ENCODE measurements at places on chromosomes 11 and 22. TPM values are rescaled to one million over a fixed set of nuclear protein-coding genes. Genes with fewer than 3 reads are reported as not detected.

RFPL3 gene
- 0.38 TPM for polyA plus RNA-seq

DNA sequence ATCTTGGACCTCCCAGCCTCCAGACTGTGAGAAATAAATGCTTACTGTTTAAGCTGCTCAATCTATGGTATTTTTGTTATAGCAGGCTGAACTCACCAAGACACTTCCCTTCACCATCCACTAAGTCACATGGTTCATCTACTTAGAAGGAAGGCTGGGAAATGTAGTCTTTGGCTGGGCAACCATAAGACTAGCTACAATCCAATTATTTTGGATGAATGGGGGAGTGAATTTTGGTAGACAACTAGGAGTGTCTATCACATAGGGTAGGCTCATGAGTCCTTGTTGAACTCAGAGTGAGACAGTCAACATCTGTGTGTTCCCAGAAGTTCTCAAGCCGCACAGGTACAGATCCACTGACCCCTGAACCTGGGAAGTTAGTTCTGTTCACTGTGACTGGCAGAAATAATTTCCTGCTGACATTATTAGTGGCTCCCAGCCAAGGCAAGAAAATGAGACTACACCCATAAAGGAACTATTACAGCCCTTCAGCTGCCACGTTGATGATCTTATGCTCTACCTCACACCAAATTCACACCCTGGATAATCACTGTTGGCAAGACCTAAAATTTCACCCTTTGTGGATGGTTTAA, 3.1 kb upstream of the SLC35C1 start:
- DNase-seq: no peak
- no peaks in the 10 kb centered on the region for H3K36me3 ChIP-seq
- no peak overlapping the region for H3K27ac ChIP-seq
- peaks cover 24% of the 10 kb centered on the region for H3K4me1 ChIP-seq
- H3K4me3 ChIP-seq: no peak overlapping the region

GRCh38 chr11:65434667-65435410, 12.2 kb downstream of the NEAT1 start:
- H3K4me1 ChIP-seq: peaks cover 4% of the 10 kb centered on the region
- no peaks in the 10 kb centered on the region for H3K27me3 ChIP-seq
- no peak for DNase-seq

DNA sequence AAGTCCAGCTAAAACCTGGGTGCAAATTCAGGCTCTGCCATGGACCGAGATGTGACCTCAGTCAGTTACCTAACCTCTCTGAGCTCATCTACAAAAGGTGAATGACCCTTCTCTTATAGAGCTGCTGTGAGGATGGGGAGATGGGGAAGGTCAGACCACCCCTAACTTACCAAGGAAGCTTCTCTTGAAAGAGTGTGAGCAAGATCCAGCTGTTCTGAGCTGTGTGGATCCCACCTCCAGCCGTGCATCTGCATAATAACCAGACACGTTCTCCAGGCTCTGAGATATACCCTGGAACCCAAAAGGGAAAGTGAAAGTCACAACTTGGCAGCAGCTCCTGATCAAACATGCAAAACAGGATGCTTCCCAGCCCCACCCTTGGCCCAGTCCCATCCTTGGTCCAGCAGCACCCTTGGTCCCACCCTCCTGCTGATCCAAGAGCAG, at the start of gene APOL3:
Gene APOL3 (minus strand): TSS at position 257 of the 444 bp plus-strand sequence. CDS start 11,700 bp downstream, outside the sequence.
- H3K4me3 ChIP-seq: no peak within 1 kb of the TSS
- DNase-seq: peak; percentile 34
- H3K4me1 ChIP-seq: peaks cover 20% of the 10 kb centered on the region

DNA sequence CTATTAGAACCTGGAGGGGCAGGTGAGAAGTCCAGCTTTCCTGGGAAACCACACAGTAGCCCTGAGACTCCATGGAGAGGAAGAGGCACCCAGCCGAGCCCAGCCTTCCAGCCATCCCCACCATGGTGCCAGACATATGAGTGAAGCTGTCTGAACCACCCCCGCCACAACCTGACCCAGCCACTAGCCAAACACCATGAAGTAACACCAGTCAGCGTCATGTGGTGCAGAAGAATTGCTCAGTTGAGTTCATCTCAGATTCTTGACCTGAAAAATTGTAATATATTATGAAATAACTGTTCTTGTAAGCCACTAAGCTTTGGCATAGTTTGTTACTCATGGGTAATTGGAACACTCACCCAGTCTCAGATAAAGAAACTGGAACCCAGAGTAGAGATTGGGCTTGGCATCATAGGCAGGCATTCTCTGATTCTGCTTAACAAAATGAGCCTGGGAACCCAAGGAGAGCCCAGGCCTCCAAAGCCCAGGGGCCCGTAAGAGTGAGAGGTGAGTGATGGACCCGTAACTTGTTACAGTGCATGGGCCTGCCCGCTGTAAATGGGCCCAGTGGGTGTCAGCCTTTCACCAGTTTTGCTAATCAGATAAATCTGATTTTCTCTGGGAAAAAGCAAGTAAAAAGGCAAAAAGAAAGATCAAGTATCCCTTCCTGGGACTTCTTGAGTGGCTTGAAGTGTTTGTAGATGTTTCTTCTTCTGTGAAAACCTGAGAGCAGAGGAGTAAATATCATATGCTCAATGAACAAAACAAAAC, 305.5 kb downstream of the DDX10 start:
- H3K36me3 ChIP-seq: no peaks in the 10 kb centered on the region
- H3K4me1 ChIP-seq: peaks cover 5% of the 10 kb centered on the region
- no peaks in the 10 kb centered on the region for H3K27me3 ChIP-seq
- no peak overlapping the region for H3K4me3 ChIP-seq
- DNase-seq: no peak

P2RY6 gene
- 1.4 TPM for polyA plus RNA-seq

- H3K4me3 ChIP-seq: no peak overlapping the region
- H3K27me3 ChIP-seq: peaks cover 12% of the 10 kb centered on the region
- no peak for DNase-seq
- H3K4me1 ChIP-seq: peaks cover 31% of the 10 kb centered on the region
These were observed 8.5 kb upstream of the NECTIN1 start for GRCh38 chr11:119737366-119738058.

DNA sequence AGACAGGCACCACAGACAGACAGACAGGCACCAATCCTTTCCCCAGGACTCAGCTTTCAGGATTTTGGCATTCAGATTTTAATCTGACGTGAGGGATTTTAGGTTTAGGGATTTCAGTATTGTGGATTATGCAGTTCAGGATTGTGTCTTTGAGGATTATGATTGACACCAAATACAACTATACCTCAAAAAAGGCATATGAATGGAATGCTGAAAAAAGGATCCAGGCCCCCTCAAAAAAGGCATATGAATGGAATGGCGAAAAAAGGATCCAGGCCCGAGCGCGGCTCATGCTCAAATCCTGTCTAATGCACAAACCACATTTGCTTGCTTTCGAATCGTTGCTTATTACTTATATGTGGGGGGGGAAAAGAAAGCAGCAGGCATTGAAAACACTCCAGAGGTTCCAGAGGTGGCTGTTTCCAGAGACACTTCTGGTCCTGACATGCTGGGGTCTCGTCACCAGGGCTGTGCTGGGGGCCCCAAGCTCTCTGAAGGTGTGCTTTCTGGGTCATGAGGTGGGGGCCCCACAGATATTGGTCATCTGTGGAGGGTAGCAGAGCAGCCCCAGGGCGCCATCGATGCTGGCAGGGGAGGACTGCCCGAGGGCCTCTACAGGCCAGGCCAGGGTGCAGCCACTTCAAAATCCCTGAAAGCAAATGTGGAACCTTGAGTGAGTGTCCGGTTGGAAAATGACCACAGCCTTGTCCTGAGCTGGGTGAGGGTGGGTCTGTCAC, 16.8 kb upstream of the OSBPL5 start:
- no peaks in the 10 kb centered on the region for H3K36me3 ChIP-seq
- no peaks in the 10 kb centered on the region for H3K4me1 ChIP-seq
- H3K4me3 ChIP-seq: no peak overlapping the region
- no peak for DNase-seq
- H3K27ac ChIP-seq: no peak overlapping the region

DNA sequence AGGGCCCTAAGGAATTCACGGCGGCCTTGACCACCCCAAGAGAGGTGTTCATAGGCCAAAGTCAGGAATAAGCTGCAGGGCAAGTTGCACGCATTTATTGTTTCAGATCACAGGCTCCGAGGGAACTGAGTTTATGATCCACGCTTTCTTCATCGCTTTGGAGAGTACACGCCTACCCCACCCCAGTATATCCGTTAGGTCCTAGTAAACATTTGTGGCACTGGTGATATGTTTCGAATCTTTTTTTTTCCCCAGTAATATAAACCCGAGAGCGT, 805 bp downstream of the GANAB start:
- H3K4me1 ChIP-seq: peaks cover 23% of the 10 kb centered on the region
- peaks cover 52% of the 10 kb centered on the region for H3K36me3 ChIP-seq
- DNase-seq: no peak
- peak overlapping the region; percentile 98 for H3K27ac ChIP-seq

OR8K1 gene
- polyA plus RNA-seq: not detected

- no peak overlapping the region for H3K4me3 ChIP-seq
- H3K27me3 ChIP-seq: no peaks in the 10 kb centered on the region
- H3K36me3 ChIP-seq: peaks cover 83% of the 10 kb centered on the region
- DNase-seq: no peak
- peaks cover 2% of the 10 kb centered on the region for H3K4me1 ChIP-seq
- no peak overlapping the region for H3K27ac ChIP-seq
These were observed 27.0 kb downstream of the POLDIP3 start for GRCh38 chr22:42587588-42588175.

GRCh38 chr11:67674442-67674871, at the start of gene ALDH3B2:
Gene ALDH3B2, minus strand, starts transcription at chr11:67674623. Its CDS starts 7,688 bp downstream, at chr11:67666935.
- no peaks in the 10 kb centered on the region for H3K4me1 ChIP-seq
- no peaks in the 10 kb centered on the region for H3K27me3 ChIP-seq
- no peak within 1 kb of the TSS for H3K4me3 ChIP-seq
- no peak within 1 kb of the TSS for H3K27ac ChIP-seq
- H3K36me3 ChIP-seq: no peaks in the 10 kb centered on the region
- DNase-seq: no peak

EIF3M gene
- 225 TPM for polyA plus RNA-seq

GRCh38 chr11:20134991-20135736, 25.1 kb downstream of the DBX1 start:
- no peak for DNase-seq
- peaks cover 12% of the 10 kb centered on the region for H3K4me1 ChIP-seq
- no peak overlapping the region for H3K4me3 ChIP-seq

CACNA1I gene
- polyA plus RNA-seq: 8.5 TPM

- peaks cover 40% of the 10 kb centered on the region for H3K36me3 ChIP-seq
- no peaks in the 10 kb centered on the region for H3K27me3 ChIP-seq
- H3K4me3 ChIP-seq: no peak overlapping the region
- peak overlapping the region; percentile 33 for H3K27ac ChIP-seq
- H3K4me1 ChIP-seq: peaks cover 16% of the 10 kb centered on the region
These were observed 52.9 kb downstream of the C11orf58 start for GRCh38 chr11:16791191-16791961.

- no peak for DNase-seq
- H3K27me3 ChIP-seq: no peaks in the 10 kb centered on the region
- H3K27ac ChIP-seq: no peak overlapping the region
- H3K4me3 ChIP-seq: no peak overlapping the region
These were observed 10.9 kb downstream of the KMT5B start for GRCh38 chr11:68202165-68202564.

DNA sequence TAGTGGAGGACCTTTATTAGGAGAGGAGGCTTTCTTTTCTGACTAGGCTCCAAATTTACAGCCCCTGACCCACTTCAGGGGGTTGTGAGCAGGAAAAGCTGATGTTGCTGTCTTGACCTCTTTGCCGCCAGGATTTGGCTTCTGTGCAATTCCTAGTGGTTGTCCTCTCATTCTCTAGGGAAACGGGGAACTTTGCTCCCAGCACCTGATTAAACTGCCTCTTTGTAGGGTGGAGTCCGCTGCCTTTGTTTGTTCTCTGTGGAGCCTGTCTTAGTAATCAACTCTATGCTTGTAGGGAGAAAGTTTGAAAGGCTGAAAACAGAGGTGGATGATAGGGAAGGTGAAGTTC, 16.3 kb downstream of the CTNND1 start:
- no peak for DNase-seq
- peaks cover 39% of the 10 kb centered on the region for H3K4me1 ChIP-seq
- H3K36me3 ChIP-seq: peaks cover 3% of the 10 kb centered on the region
- H3K27ac ChIP-seq: peak overlapping the region; percentile 89
- H3K27me3 ChIP-seq: no peaks in the 10 kb centered on the region
- H3K4me3 ChIP-seq: no peak overlapping the region

GRCh38 chr11:910044-910588, 494 bp downstream of the CHID1 start:
- peak overlapping the region; percentile 64 for H3K4me3 ChIP-seq
- DNase-seq: no peak
- peaks cover 36% of the 10 kb centered on the region for H3K36me3 ChIP-seq

- no peaks in the 10 kb centered on the region for H3K27me3 ChIP-seq
- no peak overlapping the region for H3K27ac ChIP-seq
- H3K4me3 ChIP-seq: no peak overlapping the region
- no peak for DNase-seq
- no peaks in the 10 kb centered on the region for H3K36me3 ChIP-seq
These were observed 2.4 kb downstream of the IPO7 start for GRCh38 chr11:9386901-9387300.

DNA sequence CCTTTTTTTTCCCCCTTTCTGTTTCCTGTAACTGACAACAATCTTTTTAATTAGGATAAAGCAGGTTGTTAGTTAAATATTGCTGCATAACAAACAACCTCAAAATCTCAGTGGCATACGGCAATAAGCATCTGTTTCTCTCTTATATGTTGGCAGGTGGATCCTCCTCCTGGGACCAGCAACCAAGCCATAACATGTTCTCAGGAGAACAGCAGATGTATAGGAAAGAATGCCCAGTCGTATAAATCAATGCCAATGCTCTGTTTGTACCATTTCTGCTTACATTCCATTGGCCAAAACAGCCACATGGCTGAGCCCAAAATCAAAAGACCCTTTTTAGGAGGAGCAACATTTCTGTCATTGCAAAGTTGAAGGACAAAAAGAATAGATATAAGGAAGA, 445.7 kb downstream of the AASDHPPT start:
- H3K4me3 ChIP-seq: no peak overlapping the region
- no peaks in the 10 kb centered on the region for H3K4me1 ChIP-seq
- no peaks in the 10 kb centered on the region for H3K27me3 ChIP-seq
- H3K27ac ChIP-seq: no peak overlapping the region
- no peaks in the 10 kb centered on the region for H3K36me3 ChIP-seq
- no peak for DNase-seq

RHOD gene
- 1.3 TPM for polyA plus RNA-seq

DNA sequence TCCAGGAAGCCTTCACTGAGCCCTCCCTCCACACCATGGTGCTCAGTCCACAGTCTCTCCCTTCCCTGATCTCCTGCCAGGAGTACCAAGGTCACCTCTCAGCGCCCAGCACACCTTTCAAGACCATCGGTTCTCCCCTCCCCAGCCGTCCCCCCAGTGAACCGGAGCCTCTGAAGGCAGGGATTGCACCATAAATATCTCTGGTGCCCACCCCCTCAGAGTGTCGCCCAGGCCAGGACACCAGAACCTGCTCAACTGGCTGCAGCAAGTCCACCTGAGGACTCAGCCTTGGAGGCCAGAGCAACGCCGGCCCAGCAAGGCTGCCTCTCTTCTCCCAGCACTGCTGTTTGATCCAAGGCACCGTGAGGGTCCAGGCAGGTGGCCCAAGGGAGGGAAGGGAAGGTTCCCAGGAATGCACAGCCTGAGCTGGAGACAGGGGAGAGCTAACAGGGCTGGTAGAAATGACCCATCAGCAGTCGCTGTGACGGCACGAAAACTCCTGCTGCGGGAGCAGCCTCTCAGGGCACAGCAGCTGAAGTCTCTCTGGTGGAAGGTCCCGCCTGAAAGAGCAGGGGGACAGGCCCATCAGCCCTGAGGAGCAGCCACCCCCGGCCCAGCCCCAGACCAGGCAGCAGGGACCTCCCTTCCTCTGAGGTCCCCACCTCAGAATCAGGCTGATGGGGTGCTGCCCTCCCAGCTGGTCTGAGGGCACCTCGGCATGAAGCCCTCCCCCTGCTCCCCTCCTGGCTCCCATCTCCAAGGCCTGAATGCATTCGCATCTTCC, 80.3 kb downstream of the BUD13 start:
- H3K36me3 ChIP-seq: no peaks in the 10 kb centered on the region
- no peaks in the 10 kb centered on the region for H3K27me3 ChIP-seq
- peaks cover 13% of the 10 kb centered on the region for H3K4me1 ChIP-seq
- H3K4me3 ChIP-seq: no peak overlapping the region
- no peak overlapping the region for H3K27ac ChIP-seq

Data from spinal cord (tissue), 10 donors.